ENCODE measurements at places on chromosomes 4 and X.

DNA sequence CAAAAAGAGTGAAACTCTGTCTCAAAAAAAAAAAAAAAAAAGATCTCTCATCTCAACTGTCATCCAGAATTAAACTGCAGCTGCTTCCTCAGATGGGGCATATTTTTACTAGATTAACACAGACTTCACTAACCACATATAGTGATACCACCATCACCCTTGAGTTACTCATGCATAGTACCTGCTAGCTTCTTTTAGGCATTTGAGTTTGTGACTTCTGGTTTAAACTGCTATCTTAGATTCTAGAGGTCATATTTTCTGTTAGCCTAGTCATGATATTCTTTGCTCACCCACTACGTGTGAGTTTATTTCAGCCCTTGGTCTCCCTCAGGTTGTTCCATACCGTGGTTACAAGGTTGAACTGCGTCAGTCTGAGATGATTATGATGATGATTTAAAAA lies 154.9 kb upstream of the BMP3 start:
- no peak for DNase-seq

DNA sequence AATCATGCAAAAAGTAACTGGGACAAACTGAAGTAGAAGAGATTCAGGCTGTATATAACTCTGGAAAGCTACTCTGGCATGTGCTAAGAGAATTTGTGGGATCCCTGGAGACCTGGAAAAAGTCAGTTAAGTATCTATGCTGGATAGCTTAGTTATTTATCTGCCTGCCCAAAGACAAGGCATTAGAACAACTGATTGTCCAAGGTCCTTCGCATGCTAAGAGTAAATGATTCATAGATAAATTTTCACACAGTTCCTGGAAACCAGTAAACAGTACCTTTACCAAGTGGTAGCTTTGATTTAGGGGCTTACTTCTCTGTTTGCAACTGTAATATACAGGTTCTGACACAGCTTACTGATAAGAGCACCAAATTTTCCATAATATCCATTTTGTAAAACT lies 104.8 kb downstream of the ATP11C start:
- DNase-seq: no peak

GRCh38 chrX:73913580-73913979 lies 350.6 kb downstream of the CHIC1 start:
- DNase-seq: no peak

DNA sequence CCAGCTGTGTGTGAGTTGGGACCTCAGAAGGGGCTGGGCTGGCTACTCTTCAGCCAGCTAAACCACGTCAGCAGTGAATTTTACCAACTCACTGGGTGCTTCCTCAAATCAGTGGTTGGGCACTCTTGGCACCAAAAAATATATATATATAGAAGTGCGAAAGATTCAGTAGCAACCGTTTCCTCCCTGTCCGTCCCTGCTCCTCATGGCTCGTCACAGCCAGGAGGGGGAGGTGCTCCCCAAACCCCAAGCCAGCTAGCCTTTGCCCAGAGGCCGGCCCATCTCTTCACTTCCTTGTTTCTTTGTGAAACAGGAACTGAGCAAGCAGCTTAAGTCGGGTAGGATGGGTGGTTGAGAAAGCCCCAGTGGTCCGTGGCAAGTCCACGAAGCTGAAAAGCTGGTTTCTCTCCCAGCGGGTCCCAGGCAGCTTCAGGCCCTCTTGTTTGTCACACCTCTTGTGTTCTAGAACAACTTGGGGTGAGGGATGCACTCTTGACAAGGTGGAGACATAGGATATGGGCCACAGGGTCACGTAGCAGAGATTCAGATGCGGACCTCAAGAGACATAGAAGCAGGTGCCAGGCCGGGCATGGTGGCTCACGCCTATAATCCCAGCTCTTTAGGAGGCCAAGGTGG lies 6.8 kb upstream of the SASH3 start:
- DNase-seq: no peak

GRCh38 chr4:10204401-10205058 lies 87.9 kb upstream of the WDR1 start:
- DNase-seq: no peak

GRCh38 chr4:126071346-126072333 lies 756.9 kb downstream of the FAT4 start:
- DNase-seq: no peak

DNA sequence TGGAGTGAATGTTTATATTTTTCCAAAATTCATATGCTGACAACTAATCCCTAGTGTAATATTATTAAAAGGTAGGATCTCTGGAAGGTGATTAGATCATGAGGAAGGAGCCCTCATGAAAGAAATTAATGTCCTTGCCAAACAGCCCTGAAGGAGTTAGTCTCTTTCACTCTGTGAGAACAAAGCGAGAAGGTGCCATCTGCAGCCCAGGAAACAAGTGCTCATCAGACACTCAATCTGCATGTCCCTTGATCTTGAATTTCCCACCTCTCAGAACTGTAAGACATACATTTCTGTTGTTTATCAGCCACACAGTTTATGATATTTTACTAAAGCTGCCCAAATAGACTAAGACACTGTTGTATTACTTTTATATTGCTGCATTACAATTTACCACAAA lies 1283.4 kb downstream of the PCDH7 start:
- no peak for DNase-seq

DNA sequence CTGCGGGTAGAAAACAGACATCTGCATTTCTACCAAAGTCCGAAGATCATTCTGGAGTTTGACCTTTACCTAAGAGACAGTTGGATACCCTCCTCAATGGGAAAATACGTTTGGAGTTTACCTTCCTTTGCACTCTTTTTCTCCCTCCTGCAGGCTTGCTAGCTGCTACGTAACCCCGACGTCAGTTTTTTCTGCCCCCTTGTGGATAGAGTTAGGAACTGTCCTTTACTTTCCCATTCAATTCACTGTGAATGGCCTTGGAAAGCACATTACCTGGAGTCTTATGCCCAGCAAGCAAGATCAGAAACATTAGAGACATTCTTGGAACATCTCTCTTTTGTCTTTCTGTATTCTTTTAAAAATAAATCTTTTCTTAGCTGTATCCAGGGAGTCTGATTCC lies 250.7 kb downstream of the NAP1L3 start:
- no peak for DNase-seq

DNA sequence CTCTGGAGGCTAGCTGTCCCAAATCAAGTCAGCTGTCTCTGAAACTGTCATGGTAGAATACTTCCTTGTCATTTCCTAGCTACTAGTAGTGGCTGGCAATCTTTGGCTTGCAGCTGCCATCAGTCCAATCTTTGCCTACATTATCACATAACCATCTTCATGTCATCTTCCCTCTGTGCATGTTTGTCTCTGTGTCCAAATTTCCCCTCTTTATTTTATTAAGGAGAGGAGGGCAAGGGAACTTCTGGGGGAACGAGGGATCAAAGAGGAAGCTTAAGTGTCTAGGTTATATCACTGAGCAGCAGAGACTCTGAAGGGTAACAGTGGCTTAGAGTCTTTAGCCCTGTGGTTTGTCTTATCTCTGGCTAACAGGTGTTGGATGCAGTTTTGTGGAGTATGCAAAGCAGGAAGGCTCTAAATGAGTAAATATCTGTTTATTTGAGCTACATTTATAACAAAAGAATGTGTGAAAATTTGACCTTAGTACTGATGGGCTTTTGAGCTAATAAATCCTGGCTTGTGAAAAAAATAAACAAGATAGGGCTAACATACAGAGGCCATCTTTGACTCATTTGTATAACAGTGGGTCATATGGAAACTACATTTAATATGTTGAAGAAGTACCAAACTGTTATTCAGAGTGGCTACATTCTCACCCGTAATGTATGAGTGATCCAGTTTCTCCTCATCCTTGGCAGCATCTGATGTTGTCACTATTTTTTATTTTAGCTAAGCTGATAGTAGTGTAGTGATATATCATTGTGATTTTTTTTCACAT lies 49.4 kb upstream of the ENOX2 start:
- DNase-seq: no peak

GRCh38 chrX:8803326-8803725 lies 2.1 kb upstream of the FAM9A start:
- no peak for DNase-seq

GRCh38 chr4:130478406-130478805 lies 1382.5 kb downstream of the C4orf33 start:
- DNase-seq: no peak

Measured in glutamatergic neuron (in vitro differentiated cells).